ENCODE measurements at places on chromosomes 7 and 10.

DNA sequence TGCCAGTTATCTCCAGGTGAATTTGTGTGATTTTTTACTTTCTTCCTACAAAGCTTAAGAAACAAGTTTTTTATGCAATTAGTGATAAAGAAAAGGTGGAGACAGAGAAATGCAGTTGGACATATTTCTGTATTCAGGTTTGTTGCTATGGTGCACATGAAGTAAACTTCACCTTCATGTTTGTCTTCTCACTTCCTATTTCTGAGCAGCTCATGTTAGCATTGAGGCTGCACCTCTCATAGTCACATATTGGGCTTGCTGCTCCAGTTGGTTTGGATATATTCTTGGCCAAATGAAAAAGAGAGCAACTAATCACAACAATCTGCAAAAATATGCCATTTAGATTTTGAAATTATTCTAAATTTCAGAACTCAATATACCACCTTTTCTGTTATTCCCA, 475.6 kb upstream of the ZWINT start:
- DNase-seq = peak; percentile 47

DNA sequence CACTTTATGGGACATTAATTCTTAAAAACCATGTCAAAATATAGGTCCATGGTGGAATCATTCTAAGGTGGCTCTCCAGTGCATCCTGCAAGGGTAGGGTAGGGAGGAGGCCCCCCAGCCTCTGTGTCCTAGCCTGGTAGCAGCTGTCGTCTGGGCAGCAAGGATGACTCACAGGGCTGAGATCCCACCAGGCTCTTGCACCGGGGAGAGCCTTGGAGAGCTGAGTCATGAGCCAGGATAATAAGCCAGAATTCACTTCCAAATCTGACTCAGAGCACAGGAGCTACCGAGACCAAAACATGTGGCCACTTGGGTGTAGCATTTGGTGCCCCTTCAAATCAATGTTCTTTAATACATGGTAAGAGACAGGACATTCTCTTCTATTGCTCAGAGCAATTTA, 298.5 kb downstream of the NEBL start:
- peak; percentile 85 for DNase-seq

GRCh38 chr10:15325944-15326284, 45.2 kb downstream of the FAM171A1 start:
- no peak for DNase-seq

DNA sequence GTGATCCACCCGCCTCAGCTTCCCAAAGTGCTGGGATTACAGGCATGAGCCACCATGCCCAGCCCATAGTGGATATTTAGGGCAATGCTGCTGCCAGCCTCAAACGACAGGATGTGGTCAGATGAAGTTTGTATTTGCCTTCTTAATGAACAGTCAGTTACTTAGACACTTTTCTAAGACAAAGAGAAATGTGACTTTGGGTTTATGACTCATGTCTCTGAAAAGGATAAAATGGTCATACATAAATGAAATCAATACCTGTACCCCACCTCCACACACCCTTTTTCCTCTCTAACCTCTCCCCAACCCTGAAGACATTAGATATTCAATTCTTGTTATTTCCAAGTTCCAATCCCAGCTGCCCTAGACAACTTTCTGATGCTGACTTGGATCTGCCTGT, 109.3 kb upstream of the INSIG1 start:
- DNase-seq = no peak

GRCh38 chr10:16030562-16030961, 170.3 kb upstream of the MINDY3 start:
- DNase-seq = no peak

- no peak for DNase-seq
These were observed 543.2 kb upstream of the SEMA3D start for GRCh38 chr7:85730012-85730411.

- no peak for DNase-seq
These were observed 10.9 kb downstream of the CDCA7L start for GRCh38 chr7:21934808-21935207.

DNA sequence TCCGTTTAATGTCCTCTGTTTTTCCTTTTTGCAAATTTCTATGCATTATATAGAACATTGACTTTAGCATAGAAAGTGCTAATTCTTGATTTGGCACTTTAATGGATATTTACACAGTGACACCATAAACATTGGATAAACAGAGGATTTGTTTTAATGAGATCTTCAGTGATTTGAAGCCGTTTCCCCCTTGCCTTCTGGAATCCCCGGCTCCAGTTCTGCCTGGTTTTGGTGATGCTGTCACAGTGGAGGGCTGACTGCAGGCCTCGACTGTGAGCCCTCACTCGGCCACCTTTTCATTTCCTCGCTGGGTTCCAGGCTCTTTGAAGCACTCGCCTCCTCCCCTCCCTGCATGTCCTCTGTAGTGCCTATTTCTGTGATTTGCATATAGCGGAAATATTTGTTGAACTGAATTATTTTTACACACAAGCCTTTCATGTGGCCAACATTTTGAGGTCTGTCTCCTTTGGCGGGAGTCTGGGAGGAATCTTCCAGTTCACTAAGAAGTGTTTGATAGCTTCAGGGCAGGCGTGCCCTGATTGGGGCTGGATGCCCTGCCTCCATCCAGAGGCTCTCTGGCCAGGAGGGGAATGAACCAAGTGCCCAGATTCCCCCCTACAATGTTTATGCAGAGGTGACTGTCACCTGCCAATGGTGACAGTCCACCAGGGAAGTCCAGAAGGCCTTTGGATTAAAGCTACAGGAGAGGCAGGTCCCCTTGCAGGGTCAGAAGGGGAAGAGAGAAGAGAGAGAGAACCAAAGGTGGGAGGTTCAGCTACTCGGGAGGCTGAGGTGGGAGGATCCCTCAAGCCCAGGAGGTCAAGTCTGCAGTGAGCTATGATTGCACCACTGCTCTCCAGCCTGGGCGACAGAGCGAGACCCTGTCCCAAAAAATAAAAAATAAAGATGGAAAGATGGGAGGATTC, 67.5 kb downstream of the CUX1 start:
- DNase-seq = no peak

GRCh38 chr7:122273117-122273516, 31.4 kb downstream of the FEZF1 start:
- DNase-seq = no peak

- no peak for DNase-seq
These were observed 239.0 kb upstream of the PHYHIPL start for GRCh38 chr10:58937423-58937822.

DNA sequence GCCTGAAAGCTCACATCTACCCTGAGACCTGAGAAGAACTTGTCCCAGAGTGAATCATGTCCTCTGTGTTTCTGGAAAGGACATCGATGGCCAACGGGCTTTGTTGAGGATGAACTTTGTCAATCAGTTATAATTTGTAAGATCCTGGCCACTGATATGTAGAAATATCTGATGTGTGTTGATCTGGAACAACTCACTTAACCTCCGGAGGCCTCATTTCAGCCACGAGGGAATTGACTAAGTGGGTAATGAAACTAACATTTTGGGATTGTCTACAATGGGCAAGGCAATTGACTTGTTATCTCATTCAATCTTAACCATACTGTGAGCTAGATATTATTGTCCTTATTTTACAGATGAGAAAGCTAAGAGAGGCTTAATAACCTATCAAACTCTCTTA, 468.1 kb upstream of the NRP1 start:
- no peak for DNase-seq

- no peak for DNase-seq
These were observed 114.8 kb downstream of the SH3PXD2A start for GRCh38 chr10:103740611-103741010.

DNA sequence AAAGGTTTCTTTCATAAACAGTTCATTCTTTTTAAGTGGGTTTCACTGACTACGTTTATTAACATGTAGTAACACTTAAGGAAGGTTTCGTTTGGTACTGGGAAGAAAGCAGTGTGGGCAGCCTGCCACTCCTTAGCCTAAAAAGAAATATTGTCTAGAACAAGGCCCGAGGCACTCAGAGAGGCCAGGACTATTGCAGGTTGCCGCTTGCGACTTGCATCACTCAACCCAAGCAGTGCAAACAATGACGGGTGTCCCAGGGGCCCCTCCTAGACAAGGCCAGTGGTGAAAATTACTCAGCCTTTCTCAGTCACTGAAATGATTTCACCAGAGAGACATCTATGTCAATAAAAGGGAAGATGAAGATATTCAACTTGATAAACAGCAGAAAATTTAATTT, 243.9 kb downstream of the SNX13 start:
- DNase-seq = peak; percentile 74

DNA sequence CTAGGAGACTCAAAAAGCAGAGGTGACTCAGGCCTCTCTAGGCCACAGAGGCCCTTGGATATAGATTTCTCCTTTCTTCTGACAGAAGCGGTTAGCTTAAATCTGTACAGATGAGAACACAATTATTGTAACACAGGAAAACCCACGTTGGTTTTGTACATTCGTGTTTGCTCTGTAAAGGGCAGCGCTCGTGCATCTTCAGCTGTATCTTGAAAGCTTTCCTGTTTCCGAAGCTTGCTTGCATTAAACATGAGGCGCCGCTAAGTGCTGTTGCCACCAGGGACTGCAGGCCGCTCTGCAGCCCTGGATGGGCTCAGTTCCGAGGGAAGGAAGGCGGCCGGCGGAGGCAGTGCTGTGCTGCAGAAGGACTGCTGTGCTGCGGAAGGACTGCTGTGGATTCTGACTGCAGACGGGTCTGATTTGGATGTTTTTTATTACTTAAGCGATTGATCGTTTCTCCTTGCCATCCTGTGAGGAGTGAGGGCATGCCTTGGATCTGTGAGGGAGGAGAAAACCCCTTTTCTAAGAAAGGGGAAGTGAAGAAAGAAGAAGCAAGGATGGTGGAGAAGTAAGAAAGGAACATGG, 53.3 kb downstream of the FHIP2A start:
- no peak for DNase-seq

- no peak for DNase-seq
These were observed 422.8 kb downstream of the GLRX3 start for GRCh38 chr10:130558746-130559546.

- peak; percentile 5 for DNase-seq
These were observed 24.9 kb upstream of the ADO start for GRCh38 chr10:62779487-62780248.

Data from DMS53 (cell line).